ENCODE measurements at places on chromosomes 6 and 20.

DNA sequence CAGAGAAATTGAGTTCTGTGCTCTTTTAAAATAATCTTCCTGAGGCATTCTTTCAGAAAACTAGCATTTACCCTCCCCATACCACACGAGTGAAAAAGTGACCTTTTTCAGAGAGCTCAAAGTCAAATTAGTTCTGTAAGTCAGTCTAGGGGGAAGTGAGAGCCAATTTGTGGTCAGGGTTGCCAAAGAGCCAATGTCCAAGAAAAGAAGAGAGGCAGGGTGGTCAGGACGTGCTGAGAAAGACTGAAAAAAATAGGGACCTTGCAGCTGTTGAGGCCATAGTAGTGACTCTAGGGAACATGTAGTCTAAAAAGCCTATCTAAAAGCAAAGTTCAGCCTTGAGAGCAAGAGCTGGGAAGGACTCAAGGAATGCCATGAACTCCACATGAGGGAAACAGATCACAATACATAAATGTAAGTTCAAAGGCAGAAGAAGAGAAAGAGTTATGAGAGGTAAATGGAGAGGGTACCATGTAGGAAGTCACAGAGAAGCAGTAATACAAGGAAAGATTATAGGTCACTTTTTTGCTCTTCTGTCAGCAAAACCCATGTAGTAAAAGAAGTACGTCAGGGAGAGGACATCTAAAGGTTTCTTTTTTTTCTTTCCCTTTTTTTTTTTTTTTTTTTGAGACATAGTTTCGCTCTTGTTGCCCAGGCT lies 565.1 kb upstream of the FLRT3 start:
- DNase-seq: no peak

GRCh38 chr20:36784900-36785299 lies 11.3 kb upstream of the DSN1 start:
- DNase-seq: no peak

GRCh38 chr6:30782425-30783014 lies 38.2 kb upstream of the IER3 start:
- DNase-seq: no peak

DNA sequence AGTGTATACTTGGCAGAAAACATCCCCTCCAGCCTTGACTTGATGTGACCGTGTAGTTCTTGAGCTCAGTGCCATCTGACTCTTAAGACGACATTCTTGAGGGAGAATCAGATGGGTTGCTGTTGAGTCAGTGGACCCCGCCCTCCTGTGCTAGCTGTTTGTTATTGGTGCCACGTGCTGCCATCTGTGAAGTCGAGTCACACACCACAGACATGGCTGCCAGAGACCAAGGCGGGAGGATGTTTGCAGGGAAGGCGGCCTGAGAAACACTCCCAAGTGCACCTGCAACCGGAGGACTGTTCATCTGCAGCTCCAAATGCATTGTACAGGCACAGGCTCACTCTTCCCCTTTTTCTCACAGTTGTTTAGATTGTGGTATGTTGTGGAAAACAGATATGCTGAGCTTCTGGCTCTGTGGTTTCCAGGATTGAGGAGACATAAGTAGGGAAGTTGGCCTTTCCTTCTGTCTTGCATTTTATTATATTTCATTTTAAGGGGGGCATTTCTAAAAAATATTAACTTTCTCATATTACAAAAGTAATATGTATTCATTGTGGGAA lies 345.3 kb upstream of the ZFP64 start:
- DNase-seq: no peak

All from HuH-7 (cell line).